Naive thymus-derived CD8-positive, alpha-beta T cell (primary cell): ENCODE measurements at places on chromosomes 1 and 21. TPM values are rescaled to one million over a fixed set of nuclear protein-coding genes. Genes with fewer than 3 reads are reported as not detected.

SYDE2 gene
- total RNA-seq = 10.0 TPM

- no peak for DNase-seq
Measured at GRCh38 chr21:40618191-40618973, 228.6 kb downstream of the DSCAM start.

IFI44L gene
- 0.69 TPM for total RNA-seq

DNA sequence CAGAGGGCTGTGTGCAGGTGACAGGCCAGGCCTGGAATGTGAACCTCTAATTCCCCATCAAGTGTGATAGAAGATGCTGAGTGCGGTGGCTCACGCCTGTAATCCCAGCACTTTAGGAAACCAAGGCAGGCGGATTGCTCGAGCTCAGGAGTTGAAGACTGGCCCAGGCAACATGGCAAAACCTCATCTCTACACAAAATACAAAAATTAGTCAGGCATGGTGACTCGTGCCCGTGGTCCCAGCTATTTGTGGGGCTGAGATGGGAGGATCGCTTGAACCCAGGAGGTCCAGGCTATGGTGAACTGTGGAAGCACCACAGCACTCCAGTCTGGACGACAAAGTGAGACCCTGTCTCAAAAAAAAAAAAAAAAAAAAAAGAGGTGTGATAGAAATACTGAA lies 40.1 kb upstream of the PUM1 start:
- DNase-seq = no peak

BLACAT1 gene
- 0.31 TPM for total RNA-seq

TOMM20 gene
- total RNA-seq = 111 TPM

- DNase-seq = no peak
Measured at GRCh38 chr21:34020005-34020847, 53.2 kb upstream of the MRPS6 start.

GRCh38 chr1:50422675-50422945 lies 633 bp downstream of the DMRTA2 start:
- no peak for DNase-seq

DYNLT5 gene
- total RNA-seq = not detected

NUF2 gene
- total RNA-seq = 2.4 TPM

DNA sequence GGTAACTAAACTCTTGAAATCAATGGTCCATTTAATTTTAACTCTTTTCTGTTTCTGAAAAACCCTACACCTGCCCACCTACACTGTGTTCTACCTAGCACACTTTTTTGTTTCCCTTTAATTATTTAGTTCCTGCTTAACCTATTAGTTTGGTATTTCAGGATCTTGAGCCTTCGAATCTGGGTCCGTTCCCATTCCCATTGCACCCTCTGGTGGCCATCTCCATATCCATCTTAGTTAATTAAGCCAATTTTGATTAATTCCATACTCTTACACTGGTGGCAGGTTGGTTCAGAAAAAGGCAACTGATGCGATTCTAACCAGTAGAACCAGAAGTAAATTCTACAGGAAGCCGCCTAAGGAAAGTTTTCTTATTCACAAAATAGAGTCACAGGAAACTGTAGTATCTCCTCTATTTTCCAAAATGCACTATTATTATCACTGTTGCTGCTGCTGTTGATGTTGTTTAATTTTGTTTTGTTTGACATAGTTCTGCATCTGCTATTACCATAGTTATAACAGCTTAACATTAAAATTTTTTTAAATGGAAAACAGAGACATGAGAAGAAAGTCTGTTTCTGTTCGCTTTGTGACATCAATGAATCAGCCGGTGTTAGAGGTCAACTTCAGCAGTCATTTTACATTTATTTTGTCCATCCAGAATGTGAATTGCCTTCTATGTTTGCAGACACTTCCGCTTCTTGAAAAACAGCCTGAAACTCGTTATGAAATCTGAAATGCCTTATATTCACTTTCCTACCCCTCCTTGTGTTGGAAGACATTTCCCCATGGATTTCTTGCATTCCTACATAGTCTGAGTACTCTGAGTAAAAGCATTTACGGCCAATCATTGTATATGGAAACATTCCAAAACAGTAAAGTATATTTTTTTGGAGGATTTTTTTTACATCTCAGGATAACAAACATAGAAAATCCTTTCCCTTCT lies 115.5 kb upstream of the NCAM2 start:
- DNase-seq = no peak

DNA sequence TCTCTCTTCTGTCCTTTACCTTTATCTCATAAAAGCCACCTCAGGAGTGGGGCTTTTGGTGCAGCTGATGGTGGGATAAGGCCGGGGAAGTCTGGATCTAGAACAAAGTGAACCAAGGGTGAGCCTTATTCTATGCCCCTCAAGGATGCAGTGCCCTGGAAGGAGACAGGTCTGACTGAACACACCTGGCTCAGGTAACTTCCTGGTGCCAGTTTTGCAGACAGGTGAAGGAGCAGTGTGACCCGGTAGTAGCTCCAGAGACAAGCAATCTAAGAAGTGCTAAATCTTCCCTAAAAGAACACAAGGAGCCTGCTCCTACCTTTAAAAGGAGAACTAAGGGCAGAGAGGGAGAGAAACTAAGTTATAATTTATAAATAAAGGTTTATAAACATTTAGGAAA lies 2.9 kb downstream of the KCNJ15 start:
- no peak for DNase-seq

MFAP2 gene
- total RNA-seq = not detected

GLUL gene
- 10.2 TPM for total RNA-seq

TENT5C gene
- total RNA-seq = 5.4 TPM

CD1E gene
- not detected for total RNA-seq

LCE3E gene
- total RNA-seq = not detected

DNA sequence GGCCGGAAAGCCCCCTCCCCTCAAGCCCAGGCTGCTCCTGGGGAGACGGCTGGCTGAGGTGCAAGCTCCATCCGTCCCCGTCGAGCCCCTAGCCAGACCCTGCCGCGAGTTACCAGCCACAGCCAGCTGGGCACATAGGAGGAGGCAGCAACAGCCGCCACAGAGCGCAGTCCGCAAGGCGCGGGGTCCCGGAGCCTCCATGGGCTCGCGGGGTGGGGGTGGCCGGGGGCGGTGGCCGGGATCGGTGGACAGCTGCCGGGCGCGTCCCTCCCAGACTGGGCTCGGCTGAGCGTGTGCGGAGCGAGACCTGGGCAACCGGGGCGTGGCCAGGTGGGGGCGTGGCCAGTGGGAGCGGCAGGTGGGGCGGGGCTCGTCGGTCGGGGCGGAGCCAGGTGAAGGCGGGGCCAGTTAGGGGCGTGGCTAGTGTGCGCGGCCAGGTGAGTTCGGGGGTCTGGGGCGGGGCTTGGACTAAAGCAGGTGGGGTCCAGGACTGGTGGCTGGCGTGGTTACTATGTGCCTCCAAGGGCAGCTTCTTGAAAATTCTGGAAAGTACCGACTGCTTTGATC lies at the start of gene CD164L2:
CD164L2 (minus strand) TSS at position 295 of the 567 bp plus-strand sequence; CDS start at position 201, 94 bp downstream.
- DNase-seq = no peak

PIK3R3 gene
- 0.41 TPM for total RNA-seq

NPPB gene
- not detected for total RNA-seq

DNA sequence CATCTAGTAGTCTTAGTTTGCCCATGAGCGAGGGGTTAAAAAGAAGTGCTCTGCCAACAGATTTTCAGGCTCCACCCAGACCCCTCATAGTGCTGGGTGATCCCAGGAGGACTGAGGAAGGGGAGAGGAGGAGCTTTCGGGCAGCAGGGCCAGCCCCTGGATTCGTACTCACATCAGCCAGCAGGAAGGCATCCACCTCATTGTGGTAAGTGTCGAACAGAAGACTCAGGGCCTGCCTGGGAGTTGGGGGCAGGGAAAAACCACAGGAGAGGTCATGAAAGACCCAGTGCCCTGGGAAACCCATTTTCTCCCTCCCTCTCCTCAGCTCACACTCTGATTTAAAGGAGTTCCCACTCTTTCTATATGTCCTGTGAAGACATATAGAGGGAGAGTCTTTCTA lies 34.9 kb downstream of the PIK3C2B start:
- no peak for DNase-seq

DNA sequence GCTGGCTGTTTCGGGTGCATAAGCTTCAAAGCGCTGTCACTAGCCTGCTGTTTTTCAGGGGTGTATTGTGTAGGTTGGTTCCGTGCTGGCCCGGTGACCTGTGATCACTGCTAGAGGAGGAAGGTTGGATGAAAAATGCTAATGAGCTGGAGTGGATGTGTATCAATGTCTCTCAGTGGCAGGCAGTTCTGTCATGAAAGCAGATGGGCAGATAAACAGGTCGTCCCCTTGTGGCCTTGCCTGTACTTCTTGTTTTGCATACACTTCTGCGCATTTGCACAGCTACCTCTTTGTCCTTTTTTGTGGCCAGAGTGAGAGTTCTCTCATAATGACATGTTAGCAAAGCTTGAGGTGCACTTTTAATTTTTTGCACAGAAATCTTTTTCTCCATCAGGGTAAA lies 2.9 kb downstream of the SELENON start:
- no peak for DNase-seq

- no peak for DNase-seq
Measured at GRCh38 chr1:115652236-115652788, 10.5 kb downstream of the VANGL1 start.

DNA sequence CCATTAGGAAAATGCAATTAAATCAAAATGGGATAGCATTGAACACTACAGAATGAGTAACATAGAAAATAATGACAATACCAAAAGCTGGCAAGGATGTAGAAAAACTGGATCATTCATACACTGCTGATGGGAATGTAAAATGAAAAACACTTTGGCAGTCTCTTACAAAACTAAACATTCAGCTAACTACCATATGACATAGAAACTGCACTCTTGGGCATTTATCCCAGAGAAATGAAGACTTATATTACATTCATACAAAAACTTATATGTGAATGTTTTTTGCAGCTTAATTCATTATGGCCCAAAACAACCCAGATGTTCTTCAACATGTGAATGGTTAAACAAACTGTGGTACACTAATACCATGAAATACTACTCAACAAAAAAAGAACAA lies 66.4 kb downstream of the ANKRD13C start:
- no peak for DNase-seq

DNA sequence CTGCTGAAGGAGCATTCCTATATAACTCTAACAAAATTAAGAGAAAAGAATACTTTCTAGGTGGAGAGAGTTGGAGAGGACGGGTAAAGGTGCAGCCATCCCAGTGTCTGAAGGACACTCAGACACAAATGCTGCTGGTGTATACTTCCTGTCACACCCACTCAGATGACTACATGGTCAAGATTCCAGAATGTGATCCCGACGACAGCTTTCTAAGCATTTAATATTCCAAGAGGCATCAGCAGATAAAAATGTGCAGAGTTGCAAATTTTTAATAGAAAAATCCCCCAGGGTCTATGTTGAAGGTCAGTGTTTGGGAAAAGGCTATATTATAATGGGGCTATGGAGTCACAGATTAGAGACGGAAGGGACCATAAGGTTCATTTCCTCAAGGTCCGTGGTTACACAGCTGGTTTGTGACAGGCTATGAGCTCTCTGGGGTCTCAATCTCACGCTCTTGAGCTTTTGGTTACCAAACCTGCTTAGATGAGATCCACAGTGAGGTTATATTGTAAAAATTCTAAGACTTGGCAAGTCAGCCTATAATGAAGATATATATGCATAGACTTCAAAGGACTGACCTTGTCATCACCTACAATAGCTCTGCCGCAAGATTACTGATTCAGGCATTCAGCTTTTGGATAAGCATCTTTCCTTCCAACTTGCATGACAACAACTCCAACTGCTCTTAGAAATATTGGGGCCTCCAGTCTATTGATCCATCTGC lies 35.1 kb downstream of the ZNF281 start:
- DNase-seq = no peak

- no peak for DNase-seq
Measured at GRCh38 chr21:45590726-45591618, 48.7 kb upstream of the SLC19A1 start.

- DNase-seq = no peak
Measured at GRCh38 chr1:246036175-246036574, 470.9 kb downstream of the SMYD3 start.

- DNase-seq = peak; percentile 10
Measured at GRCh38 chr1:23825762-23826522, 713 bp upstream of the HMGCL start.
